ENCODE measurements at places on chromosomes 3 and 15.
A peak's percentile ranks its signal among the peaks of the same experiment; 100 is the strongest.

DNA sequence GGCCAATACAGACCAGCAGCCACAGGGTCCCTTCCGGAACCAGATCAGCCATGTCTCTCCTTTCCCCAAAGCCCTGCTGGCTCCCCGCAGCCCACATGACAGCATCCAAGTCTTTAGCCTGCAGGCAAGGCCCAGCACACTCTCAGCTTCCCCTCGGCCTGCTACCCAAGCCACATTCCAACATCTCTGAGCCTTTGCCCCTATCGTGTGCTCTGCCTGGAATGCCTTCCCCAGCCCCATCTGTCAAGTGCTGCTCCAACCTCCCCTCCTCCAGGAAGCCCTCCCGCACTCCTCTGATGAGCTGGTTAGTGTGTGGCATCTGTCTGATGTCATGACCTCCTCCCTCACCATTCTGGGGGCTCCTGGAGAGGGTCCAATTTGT is 8.5 kb downstream of the PLXND1 start:
- no peak overlapping the region for H3K4me3 ChIP-seq
- no peaks in the 10 kb centered on the region for H3K27me3 ChIP-seq
- peak overlapping the region; percentile 79 for H3K27ac ChIP-seq
- H3K4me1 ChIP-seq = peaks cover 48% of the 10 kb centered on the region

DNA sequence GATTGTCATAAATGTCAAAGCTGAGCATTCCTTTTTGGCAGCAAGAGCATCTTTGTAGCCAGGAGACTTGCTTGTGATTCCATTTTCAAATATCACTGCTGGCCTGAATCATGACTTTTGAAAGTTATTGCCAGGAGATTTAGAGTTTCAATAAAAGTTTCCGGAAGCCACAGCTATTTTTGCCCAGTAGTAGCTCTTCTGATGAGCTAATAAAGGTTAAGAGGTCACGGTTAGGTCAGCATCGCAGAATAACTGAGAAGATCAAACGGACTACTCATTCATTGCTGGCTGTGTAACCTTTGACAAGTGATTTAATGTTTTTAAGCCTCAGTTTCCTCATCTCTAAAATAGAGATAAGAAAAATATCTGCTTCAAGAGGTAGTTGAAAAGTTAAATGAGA is 105.1 kb upstream of the ETV5 start:
- H3K36me3 ChIP-seq = no peaks in the 10 kb centered on the region
- no peak for DNase-seq

- H3K27me3 ChIP-seq = peaks cover 12% of the 10 kb centered on the region
- no peak overlapping the region for H3K27ac ChIP-seq
- H3K4me1 ChIP-seq = peaks cover 36% of the 10 kb centered on the region
- H3K36me3 ChIP-seq = no peaks in the 10 kb centered on the region
- DNase-seq = no peak
- no peak overlapping the region for H3K4me3 ChIP-seq
Measured at GRCh38 chr3:197434830-197435229, 120.9 kb downstream of the BDH1 start.

GRCh38 chr15:88803920-88804247 is 648 bp downstream of the ACAN start:
- H3K4me3 ChIP-seq = peak overlapping the region; percentile 58
- peaks cover 93% of the 10 kb centered on the region for H3K27me3 ChIP-seq
- no peaks in the 10 kb centered on the region for H3K36me3 ChIP-seq
- H3K4me1 ChIP-seq = peaks cover 5% of the 10 kb centered on the region

DNA sequence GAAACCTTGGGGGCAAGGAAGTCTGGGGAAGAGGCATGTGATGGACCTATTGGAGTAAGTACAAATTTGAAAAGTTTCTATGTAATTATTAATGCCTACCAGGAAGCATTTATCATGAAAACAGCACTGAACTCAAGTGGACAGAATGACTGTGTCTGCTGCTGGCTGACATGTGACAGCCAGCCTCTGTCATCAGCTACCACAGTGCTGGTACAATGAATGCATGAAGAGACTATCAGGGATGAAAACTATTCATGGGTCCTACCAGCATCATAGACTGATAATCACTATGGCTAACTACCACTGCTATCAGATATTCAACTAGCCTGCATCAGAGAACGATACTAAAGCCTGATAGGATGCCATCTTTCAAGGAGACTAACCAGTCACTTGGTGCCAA is 193.5 kb downstream of the RAP2B start:
- H3K36me3 ChIP-seq = peaks cover 5% of the 10 kb centered on the region
- no peak overlapping the region for H3K27ac ChIP-seq
- no peaks in the 10 kb centered on the region for H3K27me3 ChIP-seq
- no peak overlapping the region for H3K4me3 ChIP-seq
- DNase-seq = no peak

DNA sequence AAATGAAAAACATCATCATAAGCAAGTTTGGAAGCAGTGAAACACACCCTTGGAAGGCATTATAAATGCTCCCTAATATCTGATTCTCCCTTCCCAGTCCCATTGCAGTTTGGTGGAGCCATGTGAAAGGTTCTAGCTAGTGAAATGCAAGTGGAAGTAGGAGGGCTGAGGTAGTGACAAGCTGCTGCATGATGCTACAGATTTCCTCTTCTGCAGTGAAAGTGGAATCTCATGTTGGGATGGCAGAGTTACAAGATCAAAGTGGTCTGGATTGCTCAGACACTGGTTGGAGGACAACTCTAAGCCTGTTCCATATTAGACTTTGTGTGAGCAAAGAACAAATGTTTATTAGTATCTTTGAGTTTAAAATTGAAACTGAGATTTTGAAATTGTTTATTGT is 3.3 kb upstream of the PDCD6IP start:
- no peaks in the 10 kb centered on the region for H3K36me3 ChIP-seq
- no peak for DNase-seq
- no peak overlapping the region for H3K27ac ChIP-seq

DNA sequence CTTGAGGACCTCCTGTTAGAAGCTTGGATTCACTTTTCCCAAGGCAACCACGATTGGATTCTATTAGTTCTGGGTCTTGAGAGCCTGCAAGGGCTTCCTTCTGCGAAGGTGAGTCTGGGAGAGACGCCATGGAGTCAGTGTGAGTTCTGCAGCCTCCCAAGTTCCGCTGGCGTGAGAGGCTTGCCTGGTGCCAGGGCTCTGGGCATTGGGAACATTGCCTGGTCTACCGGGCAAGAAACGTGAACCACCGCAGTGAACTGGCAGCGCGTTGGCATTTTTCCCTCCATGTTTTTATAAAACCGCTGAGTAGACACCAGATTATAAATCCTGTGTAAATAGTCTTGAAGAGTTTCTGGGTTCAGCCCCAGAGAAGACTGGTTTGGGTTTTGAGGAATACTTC is 160.9 kb downstream of the IGF1R start:
- no peak for DNase-seq
- H3K27ac ChIP-seq = no peak overlapping the region
- no peak overlapping the region for H3K4me3 ChIP-seq
- H3K36me3 ChIP-seq = peaks cover 2% of the 10 kb centered on the region
- peaks cover 24% of the 10 kb centered on the region for H3K4me1 ChIP-seq

GRCh38 chr3:56366641-56367162 is 101.6 kb downstream of the ERC2 start:
- DNase-seq = no peak
- H3K27ac ChIP-seq = no peak overlapping the region
- no peaks in the 10 kb centered on the region for H3K27me3 ChIP-seq
- H3K4me1 ChIP-seq = no peaks in the 10 kb centered on the region
- no peak overlapping the region for H3K4me3 ChIP-seq

DNA sequence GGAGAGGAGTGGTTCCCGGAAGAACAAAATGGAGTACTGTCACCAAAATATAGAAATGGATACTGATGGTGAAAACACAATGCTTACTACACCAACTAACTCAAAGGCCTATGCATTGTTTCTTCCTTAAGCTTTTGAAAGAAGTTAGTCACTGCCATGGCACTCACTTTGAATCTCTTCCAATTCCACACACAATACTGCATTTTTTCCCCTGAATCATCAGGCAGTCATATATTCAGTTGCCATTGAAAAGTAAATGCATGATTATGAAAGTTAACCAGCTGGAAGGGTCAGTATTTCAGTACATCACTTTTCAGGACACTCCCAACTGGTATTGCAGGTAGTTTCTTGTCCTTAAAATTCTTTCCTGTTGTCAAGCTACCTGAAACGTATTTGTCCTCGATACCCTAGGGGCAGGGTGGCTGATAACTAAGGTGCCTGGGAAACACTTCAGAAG is 9.0 kb upstream of the LRRFIP2 start:
- H3K27me3 ChIP-seq = peaks cover 2% of the 10 kb centered on the region
- H3K4me3 ChIP-seq = no peak overlapping the region
- no peak overlapping the region for H3K27ac ChIP-seq

GRCh38 chr15:39267685-39268084 is 313.2 kb upstream of the THBS1 start:
- no peak for DNase-seq
- no peaks in the 10 kb centered on the region for H3K36me3 ChIP-seq
- peaks cover 9% of the 10 kb centered on the region for H3K4me1 ChIP-seq
- no peak overlapping the region for H3K4me3 ChIP-seq

DNA sequence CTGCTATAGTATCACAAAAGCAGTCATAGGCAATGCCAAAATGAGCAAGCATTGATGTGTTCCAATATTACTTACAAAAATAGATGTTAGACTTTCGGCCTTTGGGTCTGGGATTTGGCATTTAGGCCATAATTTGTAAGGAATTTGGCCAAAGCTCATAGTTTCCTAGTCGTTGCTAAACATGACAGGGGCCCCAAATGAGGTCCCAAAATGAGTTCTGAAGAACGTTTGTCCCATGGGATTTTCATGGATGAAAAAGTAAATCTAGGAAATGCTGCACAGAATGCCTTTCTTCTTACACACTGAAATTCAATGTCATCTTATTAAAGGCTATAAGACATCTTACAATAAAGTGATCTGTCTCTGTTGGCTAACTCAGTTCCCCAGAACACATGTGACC is 456.0 kb downstream of the CNTN4 start:
- H3K4me1 ChIP-seq = peaks cover 2% of the 10 kb centered on the region
- H3K27me3 ChIP-seq = no peaks in the 10 kb centered on the region
- peaks cover 6% of the 10 kb centered on the region for H3K36me3 ChIP-seq
- no peak for DNase-seq

DNA sequence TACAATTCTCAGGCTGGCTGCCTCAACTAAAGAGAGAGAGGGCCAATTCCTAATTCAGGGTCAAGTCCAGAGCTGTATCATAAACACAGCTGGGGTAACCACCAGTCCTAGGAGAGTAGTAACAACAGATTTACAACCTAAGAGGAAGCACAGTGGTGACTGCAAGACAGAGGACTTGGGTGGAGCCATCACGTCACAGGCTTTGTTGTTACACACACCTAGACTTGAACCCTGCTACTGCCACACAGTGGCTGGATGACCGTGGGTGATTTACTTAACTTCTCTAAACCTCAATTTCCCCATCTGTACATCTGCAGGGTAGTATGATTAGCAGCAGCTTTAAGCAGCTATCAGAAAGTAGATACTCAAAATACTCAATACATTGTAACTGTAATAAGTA is 78.6 kb downstream of the MYLK start:
- no peaks in the 10 kb centered on the region for H3K36me3 ChIP-seq
- peaks cover 9% of the 10 kb centered on the region for H3K4me1 ChIP-seq
- DNase-seq = no peak
- no peak overlapping the region for H3K27ac ChIP-seq
- no peak overlapping the region for H3K4me3 ChIP-seq
- H3K27me3 ChIP-seq = peaks cover 13% of the 10 kb centered on the region

- no peak for DNase-seq
- no peak overlapping the region for H3K4me3 ChIP-seq
- no peak overlapping the region for H3K27ac ChIP-seq
- peaks cover 10% of the 10 kb centered on the region for H3K4me1 ChIP-seq
- no peaks in the 10 kb centered on the region for H3K27me3 ChIP-seq
Measured at GRCh38 chr3:129176051-129176450, 7.6 kb downstream of the CNBP start.

DNA sequence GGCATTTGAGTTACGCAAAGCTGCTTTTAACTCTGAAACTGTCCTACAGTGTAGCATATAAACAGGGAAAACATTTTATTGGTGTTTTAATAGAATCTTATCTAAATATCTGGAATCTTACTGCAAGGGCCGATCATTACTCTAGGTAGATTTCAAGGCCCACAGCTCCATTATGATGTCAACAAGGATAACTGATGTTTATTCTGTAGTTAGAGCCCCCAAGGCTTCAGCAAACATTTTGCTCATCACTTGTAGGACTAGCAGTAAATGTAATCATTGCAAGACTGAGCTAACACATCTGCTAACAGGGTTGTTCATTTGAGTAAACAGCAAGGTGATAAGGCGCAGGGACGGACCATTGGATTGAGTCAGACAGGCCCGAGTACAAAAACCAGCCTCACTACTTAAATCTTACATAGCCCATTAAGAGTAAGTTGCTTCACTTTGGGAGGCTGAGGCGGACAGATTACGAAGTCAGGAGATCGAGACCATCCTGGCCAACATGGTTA is 332.5 kb upstream of the TPRG1 start:
- H3K27me3 ChIP-seq = no peaks in the 10 kb centered on the region
- peaks cover 9% of the 10 kb centered on the region for H3K36me3 ChIP-seq
- no peak for DNase-seq
- H3K27ac ChIP-seq = no peak overlapping the region
- H3K4me1 ChIP-seq = peaks cover 15% of the 10 kb centered on the region

- peaks cover 69% of the 10 kb centered on the region for H3K27me3 ChIP-seq
- H3K4me3 ChIP-seq = peak overlapping the region; percentile 53
- no peak overlapping the region for H3K27ac ChIP-seq
- no peak for DNase-seq
- H3K4me1 ChIP-seq = peaks cover 21% of the 10 kb centered on the region
Measured at GRCh38 chr15:62067448-62068044, 769 bp downstream of the C2CD4A start.

DNA sequence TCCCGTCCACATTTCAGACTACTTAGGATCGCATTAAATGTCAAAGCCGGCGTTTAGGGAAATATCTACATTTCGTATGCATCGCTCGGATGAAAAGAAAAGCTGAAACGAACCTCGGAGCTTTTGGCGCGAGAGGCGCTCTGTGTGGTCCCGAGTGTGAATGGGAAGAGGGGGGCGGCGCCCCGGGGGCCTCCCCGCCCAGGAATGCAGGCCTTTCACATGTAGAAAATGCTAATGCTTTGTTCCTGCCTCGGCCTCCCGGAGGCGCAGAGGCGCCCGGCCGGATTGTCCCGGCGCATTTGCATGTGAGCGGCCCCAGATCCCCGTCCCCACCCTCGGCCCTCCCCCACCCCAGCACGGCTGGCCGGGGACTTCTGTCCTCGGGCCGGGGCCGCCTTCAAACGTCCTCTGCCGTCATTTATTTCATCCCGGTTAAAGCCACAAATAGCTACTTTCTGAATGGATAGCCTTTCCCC is 37.0 kb upstream of the TRIM71 start:
- peak overlapping the region; percentile 82 for H3K4me3 ChIP-seq
- peaks cover 4% of the 10 kb centered on the region for H3K4me1 ChIP-seq
- H3K36me3 ChIP-seq = peaks cover 5% of the 10 kb centered on the region
- H3K27ac ChIP-seq = peak overlapping the region; percentile 80

DNA sequence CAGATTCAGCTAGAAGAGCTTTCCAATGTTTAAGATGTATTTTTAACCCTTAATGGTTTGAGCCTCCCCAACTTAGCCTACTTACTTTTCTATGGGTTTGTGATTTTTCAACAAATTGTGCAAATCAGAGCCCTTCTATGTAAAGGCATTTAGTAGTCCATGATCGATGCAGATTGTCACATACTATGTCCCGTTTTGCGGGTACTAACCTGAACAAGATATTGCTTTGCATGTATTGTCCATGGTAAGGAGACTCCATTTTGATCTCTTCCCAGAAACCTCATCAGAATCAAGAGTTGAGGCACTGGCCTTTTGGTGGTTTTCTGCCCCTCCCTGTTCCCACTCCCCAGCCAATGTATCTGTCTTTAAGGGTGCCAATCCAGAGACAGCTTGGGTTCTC is 60.8 kb downstream of the ETV5 start:
- H3K4me3 ChIP-seq = no peak overlapping the region
- peaks cover 2% of the 10 kb centered on the region for H3K4me1 ChIP-seq
- H3K27me3 ChIP-seq = no peaks in the 10 kb centered on the region
- no peak overlapping the region for H3K27ac ChIP-seq
- H3K36me3 ChIP-seq = peaks cover 13% of the 10 kb centered on the region
